Cerebellar nuclear complex (tissue), 1 donor: ENCODE measurements at places on chromosomes 2 and 18.

- no peak for DNase-seq
Observed at GRCh38 chr2:200161458-200161857, 145.0 kb upstream of the SPATS2L start.

- no peak for DNase-seq
Observed at GRCh38 chr18:27017901-27018500, 152.5 kb upstream of the AQP4 start.

DNA sequence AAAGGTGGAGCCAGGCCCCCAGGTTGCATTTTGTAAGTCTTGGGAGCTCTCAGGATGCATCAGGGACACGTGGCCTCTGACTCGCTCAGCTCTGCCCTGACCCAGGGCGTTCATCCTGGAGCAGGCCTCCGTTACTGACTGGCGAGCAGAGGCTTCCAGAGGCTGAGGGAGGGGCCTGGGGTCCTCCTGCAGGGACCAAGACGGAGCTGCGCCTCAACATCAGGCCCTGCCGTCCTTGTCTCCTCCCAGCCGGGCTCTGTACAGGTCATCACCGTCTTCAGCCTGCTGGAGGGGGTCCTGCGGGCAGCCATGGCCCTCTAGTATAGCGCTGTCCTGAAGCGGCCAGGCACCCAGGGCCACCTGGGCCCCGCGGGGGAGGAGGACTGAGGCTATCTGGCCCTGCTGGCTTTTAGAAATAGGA is 10.2 kb upstream of the ALPP start:
- no peak for DNase-seq

DNA sequence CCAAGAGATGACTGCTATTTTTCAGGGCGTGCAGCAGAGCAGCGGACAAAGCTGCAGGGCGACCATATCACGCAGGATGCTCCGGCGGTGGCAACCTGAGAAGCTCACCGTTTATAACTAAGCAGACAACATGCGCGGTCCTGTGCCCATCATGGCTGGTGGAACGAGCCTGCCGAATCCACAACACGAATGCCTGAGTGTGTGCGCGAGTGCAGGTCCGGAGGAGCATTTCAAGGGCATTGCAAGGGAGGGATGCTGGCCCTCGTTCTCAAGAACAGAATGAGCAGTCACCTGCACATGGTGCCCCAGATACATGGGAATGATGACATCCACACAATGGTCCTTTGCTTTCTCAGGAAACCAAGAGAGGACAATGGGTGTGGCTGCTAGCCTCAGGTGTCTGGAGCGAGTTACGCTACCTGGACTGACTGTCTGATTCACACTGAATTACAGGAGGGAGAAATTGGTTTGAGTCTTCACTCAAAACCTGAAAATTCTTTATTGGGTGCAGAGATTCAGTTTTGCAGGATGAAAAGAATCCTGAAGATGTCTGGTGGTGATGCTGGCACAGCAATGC is 39.8 kb downstream of the TBC1D8 start:
- no peak for DNase-seq

DNA sequence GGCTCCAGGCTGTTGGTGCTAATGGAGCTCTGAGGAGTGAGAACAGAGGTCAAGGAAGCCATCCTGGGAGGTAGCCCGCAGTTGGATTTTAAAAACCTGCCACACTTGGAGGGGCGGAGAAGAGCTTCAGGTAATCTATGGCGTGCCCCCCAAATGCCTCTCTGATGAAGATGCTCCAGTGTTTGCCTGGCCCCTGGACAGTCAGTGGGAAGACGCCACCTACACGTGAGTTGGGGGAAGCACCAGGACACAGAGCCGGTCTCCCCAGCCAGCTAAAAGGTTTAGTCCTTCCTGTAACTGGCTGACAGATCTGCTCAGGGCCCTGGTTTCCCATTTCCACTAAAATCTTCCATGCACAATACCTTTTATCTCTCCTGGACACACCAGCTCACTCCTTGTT is 225.0 kb downstream of the TTC32 start:
- DNase-seq: no peak

- no peak for DNase-seq
Observed at GRCh38 chr2:190320696-190321095, 1.1 kb upstream of the HIBCH start.

DNA sequence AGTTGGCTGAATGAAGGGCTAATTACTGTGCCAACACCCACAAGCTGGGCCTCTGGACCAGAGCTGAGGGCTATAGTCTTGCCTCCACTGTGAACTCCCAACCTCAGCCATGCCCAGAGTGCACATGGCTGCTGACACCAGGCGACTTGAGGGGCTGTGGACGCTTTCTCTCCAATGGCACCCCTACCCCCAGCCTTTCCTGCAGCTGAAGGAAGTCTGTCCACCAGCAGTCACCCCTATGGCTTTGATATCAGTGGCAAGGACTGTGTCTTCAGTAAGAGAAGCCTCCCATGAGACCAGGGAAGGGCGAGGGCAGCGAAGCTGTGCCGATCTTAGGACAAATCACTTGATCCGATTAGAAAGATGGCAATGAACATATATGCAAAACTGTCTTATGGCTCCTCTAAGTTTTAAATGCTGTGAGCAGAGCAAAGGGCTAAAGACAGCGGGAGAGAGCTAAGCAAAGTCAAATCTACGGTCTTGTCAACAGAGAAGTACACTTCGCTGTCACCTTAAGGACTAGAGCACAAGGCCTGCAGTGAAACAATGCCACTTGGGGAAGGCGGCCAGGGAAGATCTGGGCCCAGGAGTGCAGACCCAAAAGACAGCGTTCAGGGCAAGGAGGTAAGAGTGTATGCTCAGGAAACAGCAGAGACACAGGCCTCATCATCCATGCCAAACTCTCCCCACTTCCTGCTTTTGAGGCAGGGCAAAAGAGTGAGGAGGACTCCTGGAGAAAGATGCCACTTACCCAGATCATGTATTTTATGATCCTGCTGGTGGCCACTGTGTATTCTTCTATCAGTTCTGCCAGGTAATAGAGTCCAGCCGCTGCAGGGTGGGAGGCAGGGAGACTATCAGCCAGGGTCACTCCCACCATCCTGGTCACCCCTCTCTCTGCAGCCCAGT is 1.5 kb downstream of the TEX261 start:
- no peak for DNase-seq

GRCh38 chr2:170341684-170342623 is 164.0 kb downstream of the MYO3B start:
- DNase-seq: no peak

DNA sequence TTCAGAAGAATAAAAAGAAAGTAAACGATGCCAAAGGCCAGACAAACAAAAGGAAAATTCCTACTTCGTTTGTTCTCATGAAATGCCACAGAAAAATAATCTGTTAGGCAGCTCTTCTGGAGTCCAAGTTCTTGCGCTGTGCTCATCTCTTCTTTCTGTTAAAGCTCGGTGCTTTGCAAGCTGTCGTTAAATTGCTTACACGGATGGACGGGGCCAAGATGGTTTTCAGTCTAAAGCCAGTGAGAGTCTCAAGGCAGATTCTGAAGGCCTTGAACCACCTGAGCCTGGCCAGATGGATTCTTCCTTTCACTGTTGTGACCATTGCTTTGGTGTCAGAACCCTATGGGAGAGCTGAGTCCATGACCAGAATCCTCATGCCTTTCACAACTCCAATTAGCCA is 97.6 kb upstream of the RMDN2 start:
- DNase-seq: no peak

DNA sequence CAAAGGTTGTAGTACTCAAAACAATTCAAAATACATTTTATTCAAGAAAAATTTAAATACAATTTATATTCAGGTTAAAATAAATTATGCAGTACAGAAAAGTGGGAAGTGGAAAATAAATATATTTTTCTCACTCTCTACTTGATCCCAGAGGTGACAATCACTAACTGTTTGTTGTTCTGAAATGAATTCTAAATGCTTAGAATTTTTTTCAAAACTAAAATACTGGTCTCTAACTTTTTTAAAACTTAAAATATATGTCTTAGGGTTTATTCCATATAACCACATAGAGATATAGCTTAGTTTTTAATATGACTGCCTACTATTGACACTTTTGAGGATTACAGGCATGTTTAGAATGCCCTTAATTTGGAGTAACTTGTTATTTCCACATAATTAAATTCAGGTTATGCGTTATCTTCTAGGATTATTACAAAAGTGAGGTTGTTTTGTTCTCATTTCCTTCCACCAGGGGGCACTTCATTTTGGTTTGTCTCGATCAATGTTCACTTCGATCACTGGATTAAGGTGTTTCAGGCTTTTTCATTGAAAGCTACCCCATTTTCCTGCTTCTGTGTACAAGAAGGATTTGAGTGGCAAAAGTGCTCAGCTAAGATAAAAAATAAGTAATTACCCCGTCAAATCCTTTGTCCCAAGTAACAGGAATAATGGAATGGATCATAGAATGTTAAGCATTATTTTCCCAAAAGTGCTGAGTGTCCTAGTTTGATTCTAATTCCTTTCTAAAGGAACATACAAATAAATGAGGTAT is 27.1 kb upstream of the TFPI start:
- DNase-seq: no peak
